NB4 (cell line): ENCODE measurements at places on chromosomes 3 and 15.

DNA sequence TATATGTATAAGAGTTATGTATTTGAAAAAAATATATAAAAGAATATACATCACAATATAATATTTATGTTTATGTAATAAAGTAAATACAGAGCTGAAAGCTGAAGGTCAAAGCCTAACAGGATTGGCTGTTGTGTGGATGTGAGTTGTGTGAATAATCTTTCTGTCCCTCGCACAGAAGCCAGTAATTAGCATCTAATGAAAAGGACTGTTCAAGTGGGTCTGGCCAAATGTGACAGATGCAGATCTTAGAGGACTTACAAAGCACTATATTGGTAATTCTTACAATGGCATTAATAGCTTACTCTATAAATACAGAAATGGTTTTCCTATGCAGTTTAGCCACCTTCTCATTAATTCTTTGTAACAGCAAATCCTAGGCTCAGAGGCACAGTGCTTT lies 2.4 kb downstream of the MKRN3 start:
- DNase-seq: no peak

- no peak for DNase-seq
These were observed 116.9 kb upstream of the RAD18 start for GRCh38 chr3:9080163-9080562.

GRCh38 chr15:97081666-97082226 lies 751.2 kb downstream of the NR2F2 start:
- DNase-seq: no peak

DNA sequence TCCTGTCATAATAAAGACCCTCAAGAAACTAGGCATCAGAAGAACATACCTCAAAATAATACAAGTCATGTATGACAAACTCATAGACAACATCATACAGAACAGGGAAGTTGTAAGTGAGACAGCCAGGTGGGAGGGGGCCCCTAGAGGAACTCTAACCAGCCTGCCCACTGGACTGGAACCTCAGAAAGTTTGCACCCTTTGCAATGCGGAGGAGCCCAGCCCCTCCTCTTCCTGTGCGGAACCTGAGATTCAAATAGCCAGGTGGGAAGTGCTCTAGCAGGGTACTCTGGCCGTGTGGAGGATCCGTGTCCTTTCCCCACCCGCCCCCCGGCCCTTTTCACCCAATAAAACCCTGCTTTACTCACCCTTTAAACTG lies 387.0 kb upstream of the CBLB start:
- DNase-seq: no peak

DNA sequence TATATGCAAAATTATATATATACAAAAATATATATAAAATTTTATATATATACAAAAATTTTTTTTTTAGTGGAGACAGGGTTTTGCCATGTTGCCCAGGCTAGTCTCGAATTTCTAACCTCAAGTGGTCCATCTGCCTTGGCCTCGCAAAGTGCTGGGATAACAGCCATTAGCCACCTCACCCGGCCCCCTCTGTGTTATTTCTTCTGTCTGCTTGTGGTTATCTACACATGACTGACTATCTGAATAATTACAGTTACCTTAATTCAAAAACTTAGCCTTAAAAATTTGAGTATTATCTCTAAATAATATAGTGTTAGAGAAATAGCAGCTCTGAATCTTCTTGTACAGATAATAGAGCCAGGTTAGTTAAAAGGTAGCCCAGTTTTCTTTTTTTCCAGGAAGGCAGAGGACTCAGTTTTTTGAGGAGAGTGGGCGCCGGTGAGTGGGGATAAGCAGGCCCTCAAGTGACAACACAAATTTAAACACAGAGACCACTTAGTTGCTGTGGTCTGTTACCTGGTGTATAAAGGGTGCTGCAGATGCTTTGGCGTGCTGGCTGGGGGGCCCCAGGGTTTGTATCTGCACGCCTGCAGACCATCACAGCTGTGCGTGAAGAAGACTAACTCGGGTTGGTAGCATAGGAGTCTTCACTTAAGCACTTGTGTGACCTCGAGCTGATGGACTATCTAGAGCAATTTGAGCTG lies 83.7 kb downstream of the TRAK1 start:
- DNase-seq: no peak
